ENCODE measurements at places on chromosomes 5 and 9.
A peak's percentile ranks its signal among the peaks of the same experiment; 100 is the strongest.

- no peak for DNase-seq
These were observed 13.3 kb downstream of the RIC1 start for GRCh38 chr9:5642170-5642569.

DNA sequence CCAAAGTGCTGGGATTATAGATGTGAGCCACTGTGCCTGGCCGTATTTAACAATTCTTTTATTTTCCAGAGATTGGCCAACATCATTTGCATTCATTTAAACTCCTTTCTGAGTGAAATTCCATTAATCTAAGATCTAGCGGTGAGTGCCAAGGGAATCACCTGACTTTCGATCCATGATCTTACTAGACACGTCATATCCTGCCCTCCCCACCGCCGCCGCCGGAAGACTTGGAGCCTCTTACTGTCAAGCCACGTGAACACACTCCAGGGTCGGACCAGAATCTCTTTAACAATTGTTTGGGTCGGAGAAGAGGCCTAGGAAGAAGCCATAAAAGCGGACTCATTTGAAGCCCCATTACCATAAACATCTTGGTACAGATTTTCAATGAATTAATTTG lies 12.9 kb downstream of the INPP5E start:
- no peak for DNase-seq

GRCh38 chr5:135710045-135710675 lies 124.3 kb upstream of the SLC25A48 start:
- no peak for DNase-seq

DNA sequence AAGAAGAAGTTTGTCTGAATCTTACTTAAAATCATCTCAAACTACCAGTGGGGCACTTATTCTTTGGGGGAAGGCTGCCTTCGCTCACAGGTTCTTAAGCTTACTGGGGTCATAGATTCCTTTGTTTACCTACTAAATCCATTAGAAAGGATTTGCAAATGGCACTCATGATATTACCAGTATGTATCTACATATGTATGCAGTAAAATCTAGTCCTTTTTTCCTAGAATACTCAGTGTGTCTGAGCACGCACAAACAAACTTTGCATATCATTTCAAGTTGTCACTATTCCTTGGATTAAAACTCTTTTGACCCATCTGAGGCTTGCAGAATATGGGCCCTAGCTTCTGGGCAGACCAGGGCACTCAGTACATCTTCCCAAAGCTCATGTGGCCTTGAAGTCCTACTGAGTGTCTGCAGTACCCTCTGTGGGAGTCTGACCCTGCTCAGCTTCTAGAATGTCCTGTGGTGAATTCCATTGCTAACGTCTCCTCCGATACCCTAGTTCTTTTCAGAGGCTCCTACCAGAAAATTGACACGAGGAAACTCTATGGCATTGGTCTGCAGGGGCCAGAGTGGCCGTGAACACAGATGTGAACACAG lies 297.9 kb downstream of the SLIT3 start:
- no peak for DNase-seq

DNA sequence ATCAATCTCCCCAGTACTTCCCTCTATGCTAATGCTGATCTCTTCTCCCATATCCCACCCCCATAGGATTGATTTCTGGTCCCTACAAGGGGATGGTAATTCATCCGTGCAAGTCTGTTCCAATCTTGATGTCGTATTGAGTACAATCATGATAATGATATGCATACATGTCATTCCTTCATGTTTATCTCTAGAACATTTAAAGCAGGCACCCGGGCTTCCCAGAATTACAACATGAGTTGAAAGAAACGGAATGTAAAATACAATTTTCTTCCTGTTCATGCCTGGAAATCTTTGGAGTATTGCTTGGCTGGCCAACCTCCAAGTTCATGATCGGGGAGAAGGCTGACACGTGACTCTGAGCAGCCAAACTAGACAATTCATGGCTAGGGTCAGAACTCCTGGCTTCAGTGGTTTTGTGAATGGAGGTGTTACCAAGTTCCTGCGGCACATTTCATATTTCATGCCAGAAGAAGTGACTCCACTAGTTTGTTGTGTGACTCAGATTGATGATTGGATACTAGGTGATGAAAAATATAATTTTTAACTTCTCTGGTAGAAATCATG lies 66.6 kb downstream of the C9orf152 start:
- peak; percentile 94 for DNase-seq

DNA sequence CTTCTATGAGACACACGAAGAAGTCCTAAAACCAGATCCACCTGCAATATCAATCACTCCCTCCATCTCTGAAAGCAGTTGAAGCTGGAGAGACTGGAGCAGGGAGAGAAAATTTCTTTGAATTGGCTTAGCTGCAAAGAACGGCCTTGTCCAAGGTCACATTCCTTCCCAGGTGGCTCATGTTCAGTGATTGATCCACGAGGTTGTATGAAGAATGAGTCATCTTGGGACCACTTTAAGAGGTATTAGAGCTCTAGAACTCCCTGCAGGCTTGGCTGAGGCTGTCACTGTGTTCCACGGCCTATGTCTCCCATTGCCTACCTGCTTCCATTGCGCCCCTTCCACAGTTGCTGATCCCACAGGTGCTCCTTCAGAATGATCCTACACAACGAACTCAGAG lies 68.2 kb downstream of the HMHB1 start:
- no peak for DNase-seq

GRCh38 chr5:66149950-66150349 lies 5.8 kb downstream of the SREK1 start:
- DNase-seq = no peak

- no peak for DNase-seq
These were observed 12.2 kb downstream of the CCNI2 start for GRCh38 chr5:132759114-132760048.

GRCh38 chr9:22119522-22120158 lies 110.5 kb upstream of the CDKN2B start:
- no peak for DNase-seq

GRCh38 chr9:116873937-116874914 lies 187.1 kb downstream of the TRIM32 start:
- DNase-seq = no peak

- no peak for DNase-seq
These were observed 2.9 kb downstream of the DPH7 start for GRCh38 chr9:137575716-137576411.

DNA sequence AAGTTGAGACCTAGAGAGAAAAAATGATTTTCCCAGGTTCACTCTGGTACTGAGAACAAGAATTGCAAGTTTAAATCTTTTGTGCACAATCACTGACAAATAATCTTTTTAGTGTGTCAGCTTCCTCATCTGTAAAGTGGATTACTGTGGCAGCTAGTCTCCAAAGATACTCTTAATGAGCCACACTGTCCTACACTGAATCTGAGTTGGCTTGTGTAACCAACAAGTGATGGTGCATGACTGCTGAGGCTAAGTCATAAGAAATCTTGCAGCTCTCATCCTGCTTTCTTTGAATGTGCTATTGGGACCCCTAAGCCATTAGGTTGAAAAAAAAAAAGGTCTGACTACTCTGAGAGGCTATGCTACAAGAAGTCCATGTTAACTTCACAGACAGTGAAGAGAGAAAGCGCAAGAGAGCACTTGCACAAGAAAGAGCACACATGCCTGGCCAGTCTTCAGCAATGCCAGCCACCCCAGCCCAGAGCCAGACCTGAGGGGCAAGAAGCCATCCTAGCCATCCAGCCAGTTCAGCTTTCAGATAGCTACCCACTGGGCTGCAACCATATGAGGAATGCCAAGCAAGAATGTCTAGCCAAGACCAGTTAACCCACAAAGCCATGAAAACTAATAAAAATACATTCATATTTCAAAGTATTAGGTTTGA lies 419.4 kb downstream of the RAB3C start:
- no peak for DNase-seq

DNA sequence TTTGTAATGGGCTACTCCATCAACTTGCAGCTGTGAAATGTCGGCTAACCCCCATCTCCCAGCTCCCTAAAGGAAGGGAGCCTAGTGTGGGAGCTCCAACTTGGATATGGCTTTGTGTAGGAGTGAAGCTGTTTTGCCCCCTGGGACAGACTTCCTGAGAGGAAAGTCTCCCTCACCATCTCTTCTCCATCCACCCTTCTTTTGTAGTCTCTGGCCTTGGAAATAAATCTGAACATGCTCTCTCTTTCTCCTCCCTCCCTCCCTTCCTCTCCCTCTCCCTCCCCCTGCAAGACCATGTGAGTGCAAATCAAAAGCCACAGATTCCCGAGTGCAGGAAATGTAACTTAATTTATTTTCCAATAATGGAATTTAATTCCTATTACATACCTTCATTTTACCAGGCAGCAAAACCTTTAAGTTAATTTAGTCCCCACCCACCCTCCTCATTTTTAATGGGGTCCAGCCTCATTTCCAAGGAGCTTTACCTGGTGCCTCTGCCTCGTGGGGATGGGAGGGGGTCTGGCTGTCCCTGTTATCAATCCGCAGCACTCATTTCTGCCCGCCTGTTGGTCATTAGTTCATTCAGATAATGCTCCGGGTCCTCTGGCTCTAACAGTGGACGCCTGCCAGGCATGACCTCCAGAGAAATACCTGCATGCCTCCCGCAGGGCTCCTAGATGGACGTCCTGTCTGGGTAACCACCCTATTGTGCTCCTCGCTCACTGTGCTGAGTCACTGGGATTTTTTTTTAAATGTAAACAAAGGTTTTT lies 122.9 kb upstream of the TAF11L2 start:
- no peak for DNase-seq

- no peak for DNase-seq
These were observed 23.1 kb downstream of the FREM1 start for GRCh38 chr9:14887149-14887548.

- DNase-seq = no peak
These were observed 3.9 kb downstream of the LCN8 start for GRCh38 chr9:136754059-136754572.

- DNase-seq = no peak
These were observed 366.9 kb upstream of the IRX2 start for GRCh38 chr5:3118340-3118739.

DNA sequence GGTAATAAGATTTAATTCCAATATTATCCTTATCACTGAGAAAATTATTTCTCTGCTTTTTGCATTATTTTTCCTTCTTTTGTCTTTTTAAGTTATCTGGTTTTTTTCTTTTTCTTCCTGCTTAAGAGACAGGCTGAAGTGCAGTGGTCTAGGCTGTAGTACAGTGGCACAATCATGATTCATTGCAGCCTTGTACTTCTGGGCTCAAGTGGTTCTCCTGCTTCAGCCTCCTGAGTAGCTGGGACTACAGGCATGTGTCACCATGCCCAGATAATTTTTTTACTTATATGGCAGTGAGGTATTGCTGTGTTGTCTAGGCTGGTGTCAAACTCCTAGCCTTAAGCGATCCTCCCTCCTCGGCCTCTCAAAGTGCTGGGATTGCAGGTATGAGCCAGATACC lies 93.9 kb downstream of the SLC44A1 start:
- DNase-seq = no peak

DNA sequence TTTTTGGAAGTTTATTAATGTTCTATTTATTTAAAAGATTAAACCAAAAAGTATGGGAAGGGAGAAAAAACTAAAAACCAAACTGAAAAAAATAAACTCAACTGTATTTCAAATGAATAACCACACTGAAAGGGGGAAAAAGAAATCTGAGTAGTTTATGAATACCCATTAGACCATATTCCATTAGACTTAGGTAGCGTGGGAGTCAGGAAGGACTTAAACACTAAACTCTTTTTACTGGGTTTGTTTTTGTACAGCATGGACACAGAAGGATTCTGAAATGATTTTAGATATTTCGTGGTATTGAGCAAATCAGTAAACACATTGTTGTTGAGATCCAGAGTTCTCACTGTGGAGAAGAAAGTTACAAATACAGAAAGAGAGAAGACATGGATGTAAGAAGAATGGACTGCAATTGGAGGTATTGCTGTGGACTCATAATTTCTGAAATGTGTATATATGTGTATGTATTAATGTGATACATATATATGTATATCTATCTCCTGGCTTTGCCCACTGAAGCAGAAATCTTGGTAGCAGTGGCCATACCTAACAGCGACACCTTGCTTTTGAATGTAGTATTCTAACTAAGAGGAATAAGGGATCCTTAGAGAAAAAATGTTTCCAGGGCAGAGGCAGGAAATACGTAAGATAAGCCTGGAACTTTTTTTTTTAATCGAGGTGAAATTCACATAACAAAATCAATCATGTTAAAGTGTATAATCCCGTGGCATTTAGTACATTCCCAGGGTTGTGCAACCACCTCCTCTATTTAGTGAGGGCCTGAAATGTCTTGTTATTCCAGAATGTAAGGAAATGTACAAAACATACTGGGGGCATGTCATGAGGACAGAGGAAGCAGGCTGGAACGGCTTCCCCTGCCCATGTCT lies 228.8 kb downstream of the SMARCA2 start:
- DNase-seq = no peak

- DNase-seq = no peak
These were observed 12.9 kb downstream of the TJP2 start for GRCh38 chr9:69186841-69187611.

DNA sequence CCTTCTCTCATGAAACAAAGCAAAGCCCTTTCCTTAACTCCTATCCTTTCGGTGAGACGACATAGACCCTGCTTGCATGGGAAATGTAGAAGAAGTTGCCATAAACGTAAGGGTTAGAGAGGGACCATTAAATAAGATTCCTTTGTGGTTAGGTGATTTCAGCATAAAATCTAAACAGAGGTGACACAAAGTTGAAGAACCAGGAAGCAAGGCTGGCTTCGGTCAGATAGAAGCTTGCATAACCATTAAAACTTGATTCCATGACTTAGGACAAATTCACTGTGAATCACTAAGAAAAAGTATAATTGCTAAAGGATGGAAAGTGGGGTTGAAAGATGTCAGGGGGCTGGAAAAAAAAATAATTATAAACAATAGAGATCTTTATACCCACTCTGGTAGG lies 30.9 kb upstream of the ABLIM3 start:
- no peak for DNase-seq

DNA sequence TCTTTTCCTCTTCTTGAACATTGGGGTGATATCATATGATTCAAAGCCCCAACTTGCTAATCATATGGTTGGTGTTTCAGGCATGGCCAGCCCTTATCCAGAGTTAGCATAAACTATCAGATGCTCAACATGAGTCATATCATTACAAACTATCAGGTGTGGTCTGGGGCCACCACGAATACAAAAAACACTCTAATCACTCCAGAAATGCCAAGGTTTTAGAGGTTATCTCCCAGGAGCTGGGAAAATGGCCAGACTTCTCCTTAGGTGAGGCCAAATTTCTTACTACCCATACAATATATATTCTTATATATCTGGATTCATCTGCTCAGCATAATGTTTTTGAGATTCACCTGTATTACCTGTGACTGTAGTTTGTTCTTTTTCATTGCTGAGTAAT lies 210.5 kb downstream of the CCDC171 start:
- DNase-seq = no peak

GRCh38 chr5:146001544-146002190 lies 65.3 kb downstream of the SH3RF2 start:
- peak; percentile 71 for DNase-seq

DNA sequence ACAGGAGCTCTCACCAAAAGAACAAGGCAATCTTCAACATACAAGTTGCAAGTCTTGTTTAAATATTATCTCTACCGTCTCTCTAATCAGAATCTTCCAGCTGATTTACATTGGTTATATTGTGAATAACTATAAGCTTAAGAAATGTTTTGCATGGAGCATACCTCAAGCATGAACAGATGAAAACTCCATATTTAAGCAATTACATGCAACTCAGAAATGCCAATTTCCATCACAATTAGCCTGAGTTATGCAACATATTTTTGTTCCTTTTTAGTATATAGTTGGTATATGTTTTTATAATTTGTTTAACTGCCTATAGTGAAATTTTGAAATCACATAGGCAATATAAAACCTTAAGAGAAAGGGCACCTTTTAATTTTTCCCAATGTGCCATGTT lies 142.5 kb downstream of the DENND1A start:
- DNase-seq = no peak

GRCh38 chr9:116238776-116239340 lies 85.3 kb downstream of the PAPPA start:
- DNase-seq = no peak

GRCh38 chr5:164277720-164278119 lies 772.3 kb downstream of the MAT2B start:
- DNase-seq = no peak

All from epithelial cell of proximal tubule (primary cell).